Activated T-cell treated with anti-CD3 and anti-CD28 coated beads for 48 hours (primary cell): ENCODE measurements at places on chromosomes 4 and X.

GRCh38 chr4:70754470-70754869 lies 32.7 kb downstream of the RUFY3 start:
- DNase-seq, result no peak

GRCh38 chr4:118354913-118355312 lies 2.1 kb upstream of the PRSS12 start:
- DNase-seq, result no peak

GRCh38 chr4:148782284-148782683 lies 340.1 kb upstream of the NR3C2 start:
- no peak for DNase-seq

DNA sequence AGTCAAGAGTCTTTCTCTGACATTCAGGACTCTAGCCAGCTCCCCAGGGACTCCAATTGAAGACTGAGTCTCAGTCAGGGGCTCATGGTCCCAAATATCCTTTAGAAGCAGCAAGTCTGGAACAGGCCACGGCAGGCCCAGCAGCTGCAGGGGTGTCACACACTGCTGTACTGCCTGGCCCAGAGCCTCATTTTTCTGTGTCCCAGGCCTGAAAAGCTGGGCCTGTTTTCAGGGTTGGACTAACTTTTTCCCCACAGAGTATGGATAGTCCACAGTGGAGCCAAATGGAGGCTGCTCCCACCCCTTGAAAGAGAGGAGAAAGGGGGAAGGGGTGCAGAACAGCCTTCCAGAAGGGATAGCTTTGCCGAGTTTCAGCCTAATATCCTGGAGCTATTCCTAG lies 146.8 kb upstream of the NALF2 start:
- DNase-seq, result no peak

GRCh38 chr4:147586637-147587036 lies 30.6 kb upstream of the TMEM184C start:
- DNase-seq, result no peak

- DNase-seq, result no peak
Measured at GRCh38 chr4:75494563-75494962, 19.6 kb downstream of the RCHY1 start.

GRCh38 chr4:134278675-134279074 lies 77.1 kb upstream of the PABPC4L start:
- no peak for DNase-seq

GRCh38 chrX:137891431-137891830 lies 325.5 kb downstream of the ZIC3 start:
- no peak for DNase-seq

GRCh38 chr4:155532373-155533085 lies 134.1 kb upstream of the GUCY1A1 start:
- no peak for DNase-seq
